Naive thymus-derived CD8-positive, alpha-beta T cell (primary cell): ENCODE measurements at places on chromosomes 6 and 20.

DNA sequence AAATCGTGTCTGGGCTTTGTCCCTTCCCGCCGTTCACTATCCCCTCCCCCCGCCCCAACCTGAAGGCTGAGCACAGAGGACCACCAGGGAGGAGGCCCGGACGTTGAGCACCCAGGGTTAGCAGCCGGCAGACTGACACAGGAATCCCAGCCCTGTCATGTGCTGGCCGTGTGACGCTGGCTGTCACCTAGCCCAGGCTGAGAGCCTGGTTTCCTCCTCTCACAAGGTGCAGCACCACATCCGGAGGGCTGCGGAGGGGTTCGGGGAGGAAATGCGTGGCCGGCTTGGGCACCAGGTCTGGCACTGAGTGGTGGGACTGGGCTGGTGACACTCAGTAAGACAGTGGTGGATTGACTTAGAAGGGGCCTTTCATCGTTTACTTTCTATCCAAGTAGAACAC, 4.6 kb upstream of the LSM14B start:
- H3K4me3 ChIP-seq: peak overlapping the region; percentile 63
- peak; percentile 78 for DNase-seq
- no peaks in the 10 kb centered on the region for H3K27me3 ChIP-seq
- H3K36me3 ChIP-seq: peaks cover 10% of the 10 kb centered on the region
- peaks cover 35% of the 10 kb centered on the region for H3K4me1 ChIP-seq

GRCh38 chr6:116165596-116165995, 39.7 kb upstream of the COL10A1 start:
- no peak overlapping the region for H3K4me3 ChIP-seq
- no peaks in the 10 kb centered on the region for H3K4me1 ChIP-seq
- H3K27me3 ChIP-seq: no peaks in the 10 kb centered on the region
- H3K36me3 ChIP-seq: peaks cover 36% of the 10 kb centered on the region

DNA sequence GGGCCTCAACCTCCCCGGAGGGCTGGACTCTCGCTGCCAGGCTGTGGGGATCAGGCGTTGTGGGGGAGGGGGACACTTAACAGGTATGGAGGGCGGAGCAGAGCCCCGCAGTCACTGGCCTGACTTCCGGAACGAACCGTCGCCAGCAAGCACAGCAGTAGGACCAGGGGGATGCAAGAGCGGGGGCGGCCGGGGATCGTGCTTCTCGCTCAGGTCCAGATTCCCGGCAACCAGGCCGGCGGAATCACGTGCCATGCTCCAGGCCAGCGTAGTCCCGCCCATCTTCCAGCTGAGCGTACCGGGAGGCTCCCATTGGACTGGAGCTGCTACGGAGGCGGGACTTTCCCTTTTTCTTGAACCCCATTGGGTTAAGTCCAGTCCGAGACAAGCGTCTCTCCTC, 10.0 kb upstream of the POU5F1 start:
- DNase-seq: peak; percentile 70
- H3K4me1 ChIP-seq: peaks cover 18% of the 10 kb centered on the region

DNA sequence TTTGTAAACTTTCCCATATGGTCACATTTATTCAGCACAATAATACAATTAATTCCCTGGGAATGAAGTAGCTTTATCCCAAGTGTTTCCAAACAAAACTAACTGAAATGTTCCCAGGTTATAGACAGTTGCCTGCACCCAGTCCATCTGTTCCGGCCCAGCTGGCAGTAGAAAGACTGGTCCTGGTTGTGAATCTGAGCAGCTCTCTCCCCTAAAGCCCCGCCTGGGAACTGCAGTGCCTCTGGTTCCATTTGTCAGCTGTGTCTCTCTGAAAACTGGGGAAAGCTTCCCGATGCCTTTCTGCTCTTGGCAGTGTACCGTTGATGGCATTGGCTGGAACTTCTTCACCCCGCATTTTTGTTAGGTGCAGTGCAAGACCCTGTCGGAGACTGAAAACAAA, 8.7 kb downstream of the MTHFD1L start:
- no peaks in the 10 kb centered on the region for H3K4me1 ChIP-seq
- no peaks in the 10 kb centered on the region for H3K36me3 ChIP-seq
- no peak for DNase-seq
- H3K4me3 ChIP-seq: no peak overlapping the region

DNA sequence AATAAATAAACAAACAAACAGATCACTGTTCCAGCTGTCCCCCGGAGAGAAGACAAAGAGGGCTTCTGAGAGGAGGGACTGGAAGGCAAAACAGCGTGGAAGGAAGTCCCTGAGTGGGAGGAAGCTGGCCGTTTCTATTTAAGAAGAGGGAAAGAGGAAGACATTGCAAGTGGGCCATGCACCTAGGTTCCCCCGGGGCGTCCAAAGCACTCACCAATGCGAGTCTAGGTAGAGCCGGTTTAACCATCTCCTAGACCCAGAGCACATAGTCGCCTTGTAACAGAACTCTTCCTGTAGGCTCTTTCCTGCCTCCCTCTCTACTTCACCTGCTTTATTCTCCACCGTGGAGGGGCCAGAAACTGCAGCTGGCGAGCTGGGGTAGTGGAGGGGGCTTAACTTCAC, 158.4 kb downstream of the ZDHHC14 start:
- peaks cover 3% of the 10 kb centered on the region for H3K27me3 ChIP-seq
- peaks cover 17% of the 10 kb centered on the region for H3K4me1 ChIP-seq
- no peak for DNase-seq
- no peak overlapping the region for H3K4me3 ChIP-seq
- H3K27ac ChIP-seq: no peak overlapping the region

DNA sequence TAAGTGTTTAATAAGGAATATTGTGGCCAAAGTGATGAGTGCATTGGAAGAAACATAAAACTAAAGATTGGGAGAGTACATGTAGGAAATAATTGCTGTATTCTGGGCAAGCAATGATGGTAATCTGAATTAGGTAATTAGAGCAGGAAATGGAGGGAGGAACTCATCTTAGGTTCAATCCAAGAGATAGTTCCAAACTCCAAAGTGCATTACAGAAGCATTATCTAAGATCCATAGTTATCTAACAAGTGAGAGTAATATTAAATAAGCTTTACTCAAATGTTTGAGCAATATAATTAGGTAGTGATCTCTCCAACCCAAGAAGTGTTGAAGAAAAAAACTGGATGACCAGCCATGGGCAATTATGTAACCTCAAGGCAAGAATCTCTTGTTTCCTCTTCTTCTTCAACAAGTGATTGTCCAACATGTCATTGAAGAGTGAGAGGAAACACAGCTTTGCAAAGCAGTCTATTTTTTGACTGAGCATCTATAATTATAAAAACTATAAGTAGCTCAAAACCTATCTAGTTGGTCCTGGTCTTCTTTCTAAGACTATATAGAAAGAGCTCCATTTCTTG, 181.2 kb upstream of the TNFAIP3 start:
- no peak overlapping the region for H3K27ac ChIP-seq
- no peaks in the 10 kb centered on the region for H3K4me1 ChIP-seq
- no peak for DNase-seq
- H3K27me3 ChIP-seq: no peaks in the 10 kb centered on the region
- no peak overlapping the region for H3K4me3 ChIP-seq
- H3K36me3 ChIP-seq: no peaks in the 10 kb centered on the region

GRCh38 chr6:139841794-139842215, 467.4 kb upstream of the CITED2 start:
- H3K4me3 ChIP-seq: no peak overlapping the region
- no peaks in the 10 kb centered on the region for H3K36me3 ChIP-seq
- no peaks in the 10 kb centered on the region for H3K4me1 ChIP-seq
- no peak overlapping the region for H3K27ac ChIP-seq
- no peaks in the 10 kb centered on the region for H3K27me3 ChIP-seq
- no peak for DNase-seq

- no peak overlapping the region for H3K27ac ChIP-seq
- H3K4me1 ChIP-seq: no peaks in the 10 kb centered on the region
- no peak for DNase-seq
- H3K27me3 ChIP-seq: peaks cover 2% of the 10 kb centered on the region
- H3K4me3 ChIP-seq: no peak overlapping the region
These were observed 63.0 kb downstream of the CD83 start for GRCh38 chr6:14180609-14181008.

- H3K27me3 ChIP-seq: peaks cover 29% of the 10 kb centered on the region
- H3K27ac ChIP-seq: no peak overlapping the region
- no peaks in the 10 kb centered on the region for H3K36me3 ChIP-seq
- DNase-seq: no peak
- peaks cover 44% of the 10 kb centered on the region for H3K4me1 ChIP-seq
These were observed 26.8 kb downstream of the SLC17A9 start for GRCh38 chr20:62979310-62979709.

GRCh38 chr6:143125455-143125854, 64.8 kb downstream of the AIG1 start:
- no peaks in the 10 kb centered on the region for H3K27me3 ChIP-seq
- no peak for DNase-seq
- H3K4me1 ChIP-seq: no peaks in the 10 kb centered on the region
- peaks cover 26% of the 10 kb centered on the region for H3K36me3 ChIP-seq
- H3K27ac ChIP-seq: no peak overlapping the region
- no peak overlapping the region for H3K4me3 ChIP-seq

GRCh38 chr6:170596426-170596825, 12.0 kb upstream of the PDCD2 start:
- no peaks in the 10 kb centered on the region for H3K36me3 ChIP-seq
- no peak overlapping the region for H3K4me3 ChIP-seq
- no peaks in the 10 kb centered on the region for H3K4me1 ChIP-seq
- no peak overlapping the region for H3K27ac ChIP-seq
- peaks cover 52% of the 10 kb centered on the region for H3K27me3 ChIP-seq
- no peak for DNase-seq

GRCh38 chr20:62010551-62011402, 54.9 kb downstream of the TAF4 start:
- H3K4me3 ChIP-seq: no peak overlapping the region
- DNase-seq: peak; percentile 64
- peaks cover 11% of the 10 kb centered on the region for H3K36me3 ChIP-seq
- H3K27me3 ChIP-seq: no peaks in the 10 kb centered on the region

DNA sequence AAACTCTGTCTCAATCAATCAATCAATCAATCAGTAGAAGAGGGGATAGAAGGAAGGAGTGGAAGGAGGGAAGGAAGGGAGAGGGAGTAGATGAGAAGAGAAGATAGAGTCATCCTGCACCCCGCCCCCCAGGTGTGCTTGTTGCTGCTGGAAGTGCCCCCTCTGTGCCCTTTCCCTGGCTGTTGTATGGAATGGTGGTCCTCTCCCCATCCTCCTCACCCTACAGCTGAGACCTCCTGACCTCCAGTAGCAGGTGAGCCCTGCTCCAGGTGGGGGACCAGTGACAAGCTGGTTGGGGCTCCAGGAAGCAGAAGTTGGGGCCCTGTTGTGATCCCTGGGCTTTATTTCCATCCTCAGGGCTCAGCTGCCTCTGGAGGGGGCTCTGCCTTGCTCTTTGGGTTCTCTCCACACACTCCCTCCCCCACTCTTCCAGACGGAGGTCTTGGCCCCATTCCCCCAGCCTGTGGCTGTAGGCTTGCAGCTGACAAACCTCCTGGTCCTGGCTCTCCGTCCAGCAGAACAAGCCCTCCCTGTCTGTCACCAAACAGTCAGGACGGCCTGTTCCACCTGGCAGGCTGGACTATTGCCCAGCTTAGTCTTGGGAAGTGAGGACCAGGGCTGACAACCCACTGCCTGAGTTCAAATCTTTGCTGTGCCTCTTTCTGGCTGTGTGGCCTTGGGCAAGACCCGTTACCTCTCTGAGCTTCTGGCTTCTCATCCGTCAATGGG, 26.0 kb upstream of the SCRT2 start:
- peaks cover 4% of the 10 kb centered on the region for H3K27me3 ChIP-seq
- no peaks in the 10 kb centered on the region for H3K36me3 ChIP-seq
- no peak for DNase-seq
- H3K4me1 ChIP-seq: no peaks in the 10 kb centered on the region

- no peaks in the 10 kb centered on the region for H3K36me3 ChIP-seq
- H3K4me3 ChIP-seq: no peak overlapping the region
- no peak overlapping the region for H3K27ac ChIP-seq
These were observed 132.3 kb downstream of the UNC5CL start for GRCh38 chr6:40906759-40907158.

DNA sequence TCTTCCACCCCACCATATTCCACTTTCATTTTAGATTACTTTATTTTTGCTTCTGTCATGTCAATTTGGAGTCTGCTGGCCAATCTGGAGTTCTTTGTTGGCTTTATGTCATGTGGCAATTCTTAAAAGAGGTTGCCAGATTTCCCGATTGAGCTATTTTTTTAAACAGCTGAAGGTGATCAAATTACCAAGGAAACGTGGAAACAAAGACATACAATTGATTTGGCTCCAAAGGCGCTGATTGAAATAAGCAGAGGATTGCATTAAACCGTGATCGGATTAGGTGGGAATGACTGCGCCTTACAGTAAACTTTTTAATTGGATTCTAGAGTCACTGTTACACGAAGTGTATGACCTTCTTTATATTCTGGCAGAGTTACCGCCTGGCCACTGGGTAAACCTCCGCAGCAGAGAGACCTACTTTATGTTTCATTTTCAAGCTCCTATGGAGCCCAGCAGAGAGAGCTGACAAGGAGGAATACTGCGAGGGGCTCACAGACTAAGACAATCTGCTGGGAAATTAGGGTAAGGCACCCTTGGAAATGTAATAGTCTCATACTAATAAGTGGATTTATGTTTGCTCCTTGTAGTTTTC, 37.9 kb downstream of the SIM1 start:
- H3K4me3 ChIP-seq: no peak overlapping the region
- H3K36me3 ChIP-seq: no peaks in the 10 kb centered on the region
- no peaks in the 10 kb centered on the region for H3K4me1 ChIP-seq
